ENCODE measurements at places on chromosomes 11 and 22. TPM values are rescaled to one million over a fixed set of nuclear protein-coding genes. Genes with fewer than 3 reads are reported as not detected.

The ANKK1 gene
- 2.7 TPM for total RNA-seq

The FLRT1 gene
- not detected for total RNA-seq

The H19 gene
- total RNA-seq: not detected

The OPCML gene
- total RNA-seq: not detected

The FAM111B gene
- total RNA-seq: 0.23 TPM

The RAG1 gene
- total RNA-seq: 1.0 TPM

The GVQW3 gene
- 10.1 TPM for total RNA-seq

DNA sequence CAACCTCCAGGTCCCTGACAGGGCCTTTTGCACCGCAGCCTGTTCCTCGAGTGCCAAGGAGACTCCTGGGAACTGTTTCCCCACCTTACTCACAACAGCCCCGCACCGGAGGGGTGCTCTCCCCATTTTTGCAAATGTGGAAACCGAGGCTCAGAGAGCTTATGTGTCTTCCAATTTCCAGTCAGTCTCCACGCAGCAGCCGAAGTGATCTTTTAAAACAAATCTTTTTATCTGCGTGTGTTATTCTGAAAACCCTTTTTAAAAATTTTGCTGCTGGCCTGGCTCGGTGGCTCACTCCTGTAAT, 409 bp upstream of the TMEM134 start:
- H3K4me1 ChIP-seq: peaks cover 42% of the 10 kb centered on the region
- H3K27me3 ChIP-seq: no peaks in the 10 kb centered on the region
- no peak for DNase-seq

DNA sequence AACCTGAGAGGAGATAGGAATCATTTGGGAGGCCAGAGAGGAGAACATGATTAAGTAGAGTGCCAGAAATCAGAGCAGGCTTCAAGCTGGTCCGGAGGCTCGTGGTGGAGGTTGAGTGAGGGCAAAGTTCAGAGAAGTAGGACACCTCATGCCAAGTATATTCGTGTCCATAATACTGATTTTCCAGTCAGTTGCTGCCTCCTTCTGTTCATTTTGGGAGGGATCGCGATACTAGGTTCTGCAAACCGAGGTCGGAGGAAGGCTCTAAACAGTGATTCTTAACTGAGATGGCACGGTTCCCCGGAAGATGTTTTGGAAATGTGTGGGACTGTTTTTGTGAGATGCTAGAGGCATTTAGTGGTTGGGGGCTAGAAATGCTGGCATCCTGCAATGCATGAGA, 13.6 kb upstream of the CD3E start:
- H3K27ac ChIP-seq: no peak overlapping the region
- DNase-seq: peak; percentile 53
- no peaks in the 10 kb centered on the region for H3K36me3 ChIP-seq
- no peaks in the 10 kb centered on the region for H3K27me3 ChIP-seq
- peaks cover 4% of the 10 kb centered on the region for H3K4me1 ChIP-seq

DNA sequence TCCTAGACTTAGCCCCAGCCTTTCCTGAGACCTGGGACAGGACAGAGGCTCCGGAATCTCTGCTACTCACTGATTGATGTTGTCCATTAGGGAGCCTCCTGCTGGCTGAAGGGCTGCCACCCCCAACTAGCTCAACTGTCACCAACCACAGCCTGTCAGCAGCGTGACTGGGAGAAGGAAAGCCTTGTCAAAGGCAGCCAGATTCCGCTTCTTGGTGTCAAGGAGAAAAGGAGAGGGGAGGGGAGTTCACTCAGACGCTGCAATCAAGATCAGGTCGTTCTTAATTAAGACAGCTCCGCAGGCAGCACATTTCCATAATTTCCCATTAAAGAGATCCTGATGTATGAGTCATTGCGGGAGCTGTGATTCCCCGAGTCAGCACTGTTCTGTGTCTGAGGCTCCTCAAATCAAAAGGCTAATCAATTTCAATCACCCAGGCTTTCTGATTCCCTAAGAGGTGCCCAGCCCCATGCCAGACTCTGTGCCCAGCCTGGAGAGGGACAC, 152.8 kb upstream of the ZBED5 start:
- H3K4me3 ChIP-seq: no peak overlapping the region
- DNase-seq: peak; percentile 5
- no peaks in the 10 kb centered on the region for H3K36me3 ChIP-seq
- H3K27ac ChIP-seq: no peak overlapping the region

DNA sequence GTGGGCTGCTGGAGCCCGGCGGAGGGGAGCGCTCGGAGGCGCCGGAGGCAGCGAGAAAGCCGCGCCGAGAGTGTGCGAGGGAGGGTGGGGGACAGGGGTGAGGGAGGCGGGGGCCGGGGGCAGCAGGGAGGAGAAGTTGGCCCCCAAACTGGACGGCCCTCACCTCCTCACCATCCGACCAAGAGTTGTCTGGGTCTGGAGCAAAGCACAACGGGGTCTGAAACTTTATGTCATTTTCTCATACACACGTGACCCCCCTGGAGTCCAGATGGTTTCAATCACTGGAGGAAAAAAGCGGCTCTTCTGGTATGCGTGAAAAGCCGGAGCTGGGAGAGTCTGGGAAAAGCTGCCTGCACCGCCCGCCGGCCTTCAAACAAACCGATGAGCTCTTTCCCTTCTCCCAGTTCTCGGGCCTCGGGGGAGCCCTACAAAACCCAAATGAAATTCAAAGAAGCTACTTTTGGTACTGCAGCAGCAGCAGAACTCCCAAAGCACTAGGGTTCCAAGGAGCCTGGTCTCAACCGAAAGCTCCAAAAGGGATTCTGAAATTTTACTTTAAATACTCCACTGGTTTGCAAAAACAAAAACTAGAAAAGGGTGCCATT, 39.7 kb upstream of the AKIP1 start:
- H3K36me3 ChIP-seq: no peaks in the 10 kb centered on the region
- peaks cover 14% of the 10 kb centered on the region for H3K27me3 ChIP-seq
- no peak overlapping the region for H3K4me3 ChIP-seq
- no peak for DNase-seq

DNA sequence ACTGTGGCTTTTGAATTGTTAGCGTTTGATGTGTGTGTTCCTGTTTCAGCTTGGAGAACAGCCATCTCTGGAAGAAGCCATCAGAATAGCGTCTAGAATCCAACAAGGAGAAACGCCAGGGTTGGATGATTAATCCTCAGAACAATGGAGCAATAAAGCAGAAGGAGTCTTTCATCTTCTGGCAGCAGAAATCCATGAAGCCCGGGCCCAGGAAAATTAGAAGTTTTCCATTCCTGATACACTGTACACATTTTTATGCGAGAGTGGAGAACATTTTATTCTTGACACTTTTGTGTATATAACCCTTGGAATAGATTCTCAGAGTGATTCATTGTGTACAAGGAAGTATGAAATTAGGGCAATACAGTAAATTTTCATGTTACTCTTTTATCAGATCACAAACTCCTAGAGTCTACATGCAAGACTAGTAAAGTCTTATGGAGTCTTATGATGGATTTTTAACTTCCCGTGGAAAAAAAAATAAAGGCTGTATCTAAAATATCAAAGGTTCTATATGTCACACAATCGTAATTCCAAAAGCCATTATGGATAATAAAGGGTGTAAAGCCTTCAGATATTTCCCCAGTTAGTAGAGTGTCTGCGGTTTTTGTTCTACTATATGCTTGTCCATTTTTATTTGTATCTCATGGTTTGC, 45.9 kb upstream of the WEE1 start:
- DNase-seq: no peak
- no peaks in the 10 kb centered on the region for H3K4me1 ChIP-seq
- no peaks in the 10 kb centered on the region for H3K27me3 ChIP-seq
- peaks cover 6% of the 10 kb centered on the region for H3K36me3 ChIP-seq
- H3K4me3 ChIP-seq: no peak overlapping the region

GRCh38 chr11:65204646-65205601, 23.2 kb downstream of the CAPN1 start:
- no peak overlapping the region for H3K27ac ChIP-seq
- H3K4me1 ChIP-seq: no peaks in the 10 kb centered on the region
- peak; percentile 36 for DNase-seq
- no peak overlapping the region for H3K4me3 ChIP-seq
- H3K27me3 ChIP-seq: no peaks in the 10 kb centered on the region

GRCh38 chr22:17412232-17412631, 43.0 kb downstream of the CECR2 start:
- DNase-seq: no peak
- no peak overlapping the region for H3K27ac ChIP-seq
- H3K4me3 ChIP-seq: no peak overlapping the region
- no peaks in the 10 kb centered on the region for H3K27me3 ChIP-seq
- H3K4me1 ChIP-seq: no peaks in the 10 kb centered on the region

GRCh38 chr22:29917052-29917902, 34.3 kb downstream of the MTMR3 start:
- H3K36me3 ChIP-seq: no peaks in the 10 kb centered on the region
- H3K4me3 ChIP-seq: no peak overlapping the region
- no peak for DNase-seq

GRCh38 chr22:17164392-17165024, 5.4 kb upstream of the HDHD5 start:
- no peaks in the 10 kb centered on the region for H3K27me3 ChIP-seq
- H3K36me3 ChIP-seq: no peaks in the 10 kb centered on the region
- H3K4me1 ChIP-seq: peaks cover 7% of the 10 kb centered on the region
- H3K27ac ChIP-seq: no peak overlapping the region
- DNase-seq: no peak
- H3K4me3 ChIP-seq: no peak overlapping the region
